CD4-positive, alpha-beta T cell treated with Interleukin-6 at 100 ng/mL for 8 hours (primary cell): ENCODE measurements at places on chromosomes 3 and 15.

DNA sequence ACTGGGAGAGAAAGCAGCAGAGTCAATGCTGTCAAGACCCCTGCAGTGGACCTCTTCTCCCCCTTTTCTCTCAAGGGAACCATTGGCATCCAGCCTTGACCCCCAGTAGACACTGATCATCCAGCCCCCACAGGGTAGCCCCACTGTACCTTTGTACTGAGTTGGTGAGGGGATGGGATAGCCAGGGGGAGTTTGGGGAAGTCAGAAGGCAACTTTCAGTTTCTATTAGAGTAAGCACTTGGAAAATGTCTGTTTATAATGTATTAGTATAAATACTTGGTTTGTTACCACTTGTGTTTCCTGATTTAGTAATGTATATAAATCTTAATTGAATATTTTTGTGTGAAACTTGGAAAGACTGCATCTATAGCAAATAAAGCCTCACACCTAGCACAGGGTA is 25.0 kb downstream of the DAG1 start:
- no peak for DNase-seq

- DNase-seq: no peak
These were observed 48.9 kb upstream of the AMOTL2 start for GRCh38 chr3:134423153-134423552.

- DNase-seq: no peak
These were observed 258.8 kb downstream of the IL5RA start for GRCh38 chr3:2851361-2851760.

DNA sequence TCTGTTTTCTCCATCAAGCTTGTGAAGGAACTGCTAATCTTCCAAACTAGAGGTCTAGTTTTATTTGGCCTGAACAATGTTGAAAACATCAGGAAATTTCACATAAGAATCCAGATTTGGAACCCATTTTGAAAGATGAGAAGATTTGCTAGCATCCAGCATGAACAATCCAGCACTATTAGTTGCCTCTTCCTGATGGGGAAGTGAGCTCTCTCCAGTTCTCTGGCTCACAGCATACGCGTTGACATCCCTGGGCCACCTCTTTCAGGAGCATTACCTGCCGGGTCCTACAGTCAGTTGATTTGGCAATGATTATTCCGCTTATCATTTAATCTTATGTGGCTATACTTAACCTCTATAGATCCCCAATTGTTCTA is 10.9 kb downstream of the GPR87 start:
- no peak for DNase-seq

DNA sequence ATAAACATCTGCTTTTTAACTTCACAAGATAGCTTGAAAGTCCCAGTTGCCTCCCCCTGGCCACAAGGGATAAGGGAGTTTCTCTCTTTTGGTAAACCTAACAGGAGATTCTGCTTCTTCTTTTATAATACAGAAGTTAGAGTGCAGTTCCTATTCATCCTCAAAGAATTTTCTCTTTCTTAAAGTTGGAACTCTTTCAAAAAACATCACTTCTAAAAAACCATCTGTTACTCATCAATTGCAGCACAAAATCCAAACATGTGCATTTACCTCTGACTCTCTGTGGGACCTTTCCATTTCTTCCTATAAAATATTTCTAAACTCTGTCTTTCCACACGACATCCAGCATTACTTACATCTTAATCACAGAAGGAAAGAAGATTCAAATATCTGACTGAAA is 5.1 kb downstream of the DPH6 start:
- no peak for DNase-seq

GRCh38 chr3:97949743-97950142 is 22.5 kb downstream of the RIOX2 start:
- no peak for DNase-seq

GRCh38 chr15:40436116-40436891 is 4.4 kb upstream of the BAHD1 start:
- DNase-seq: no peak

DNA sequence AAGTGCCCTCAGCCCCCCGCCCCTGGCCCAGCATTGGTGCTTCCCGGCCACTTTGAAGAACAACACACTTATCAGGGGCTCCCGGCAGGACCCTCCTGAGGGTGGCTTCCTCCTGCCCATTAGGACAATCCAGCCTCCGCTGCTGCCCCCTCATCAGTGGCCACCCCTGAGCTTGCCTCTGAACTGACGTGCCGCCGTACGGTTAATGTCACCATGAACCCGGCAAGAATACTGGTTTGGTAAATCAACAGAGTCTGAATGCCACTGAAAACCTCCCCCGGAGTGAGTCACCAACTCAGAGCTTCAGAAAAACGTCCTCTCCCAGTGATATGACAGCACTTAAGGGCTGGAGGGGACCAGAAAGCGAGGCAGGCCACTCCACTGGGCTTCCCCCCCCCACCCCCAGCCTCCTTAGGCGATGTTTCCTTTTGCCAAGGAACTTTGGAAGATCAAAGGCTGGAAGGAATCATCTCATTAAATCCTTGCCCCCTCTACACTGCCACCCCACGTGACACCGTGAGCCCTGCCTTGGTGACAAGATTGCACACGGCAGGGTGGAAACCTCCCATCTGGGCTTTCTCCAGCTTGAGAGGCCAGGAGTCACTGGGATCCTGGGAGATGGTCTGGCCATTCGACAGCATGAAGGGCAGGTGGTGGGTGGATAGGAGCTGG is 142.1 kb downstream of the NUP210 start:
- DNase-seq: no peak

GRCh38 chr3:23096041-23096440 is 107.1 kb upstream of the UBE2E2 start:
- no peak for DNase-seq

GRCh38 chr3:107574650-107575049 is 51.9 kb downstream of the BBX start:
- DNase-seq: no peak

DNA sequence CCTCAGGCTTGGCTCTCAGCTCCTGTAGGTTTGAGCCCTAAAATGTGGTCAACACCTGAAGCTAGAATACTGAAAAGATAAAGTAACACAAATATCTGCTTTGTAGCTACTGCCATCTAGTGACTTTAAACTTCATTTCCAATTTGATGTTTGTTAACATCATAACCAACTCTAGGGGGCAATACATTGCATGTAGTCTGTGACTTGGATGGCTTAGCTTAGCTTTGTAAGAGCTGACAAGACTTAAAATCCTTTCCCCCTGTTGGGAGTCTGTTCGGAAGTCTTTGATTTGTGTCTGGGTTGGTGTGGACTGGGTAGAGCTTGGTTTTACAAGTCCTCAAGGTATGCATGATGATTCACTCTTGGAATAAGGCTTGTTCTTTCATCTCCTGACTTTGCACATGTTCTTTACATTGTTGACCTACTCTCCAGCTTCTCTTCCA is 51.7 kb downstream of the SCN11A start:
- DNase-seq: no peak

DNA sequence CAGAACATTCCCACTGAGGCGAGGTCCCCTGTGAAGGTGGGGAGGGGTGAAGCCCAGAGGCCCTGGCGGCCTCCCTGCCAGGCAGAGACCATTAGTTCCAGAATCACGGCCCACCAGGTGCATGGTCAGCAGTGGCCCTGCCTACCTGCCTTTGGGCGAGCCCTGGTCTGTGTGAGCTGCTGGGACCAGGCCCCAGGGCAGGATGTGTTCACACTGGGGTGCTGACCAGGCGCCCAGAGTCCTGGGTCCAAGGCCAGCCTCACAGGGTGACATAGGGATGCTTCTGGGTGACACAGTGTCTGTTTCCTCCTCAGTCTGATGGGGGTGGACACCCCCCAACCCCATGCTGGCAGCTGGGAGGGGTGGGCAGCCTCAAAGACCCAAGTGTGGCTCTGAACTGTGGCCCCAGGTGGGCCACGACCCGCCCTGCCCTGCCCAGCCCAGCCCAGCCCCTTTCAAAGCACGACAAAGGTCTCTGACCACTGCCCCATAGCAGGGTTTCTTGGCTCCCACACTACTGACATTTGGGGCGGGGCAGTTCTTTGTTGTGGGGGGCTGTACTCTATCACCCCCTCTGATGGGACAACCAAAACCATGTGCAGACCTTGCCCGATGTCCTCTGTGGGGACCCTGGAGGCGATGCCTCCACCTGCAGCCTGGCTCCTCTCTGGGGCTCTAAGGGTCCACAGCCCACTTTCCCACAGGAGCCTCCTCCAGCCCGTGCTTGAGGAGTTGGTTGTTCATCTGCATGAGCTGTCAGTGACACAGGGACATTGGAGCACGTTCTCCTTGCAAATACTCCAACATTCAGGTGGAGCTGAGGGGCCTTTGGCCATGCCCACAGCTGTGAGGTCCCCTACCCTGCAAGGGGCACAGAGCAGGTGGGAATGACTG is 44.8 kb upstream of the SLC41A3 start:
- no peak for DNase-seq

GRCh38 chr3:159982442-159982974 is 6.1 kb upstream of the IL12A start:
- no peak for DNase-seq

GRCh38 chr3:147661916-147662315 is 252.8 kb downstream of the ZIC1 start:
- no peak for DNase-seq

GRCh38 chr15:25545017-25545416 is 106.2 kb upstream of the UBE3A start:
- DNase-seq: no peak

DNA sequence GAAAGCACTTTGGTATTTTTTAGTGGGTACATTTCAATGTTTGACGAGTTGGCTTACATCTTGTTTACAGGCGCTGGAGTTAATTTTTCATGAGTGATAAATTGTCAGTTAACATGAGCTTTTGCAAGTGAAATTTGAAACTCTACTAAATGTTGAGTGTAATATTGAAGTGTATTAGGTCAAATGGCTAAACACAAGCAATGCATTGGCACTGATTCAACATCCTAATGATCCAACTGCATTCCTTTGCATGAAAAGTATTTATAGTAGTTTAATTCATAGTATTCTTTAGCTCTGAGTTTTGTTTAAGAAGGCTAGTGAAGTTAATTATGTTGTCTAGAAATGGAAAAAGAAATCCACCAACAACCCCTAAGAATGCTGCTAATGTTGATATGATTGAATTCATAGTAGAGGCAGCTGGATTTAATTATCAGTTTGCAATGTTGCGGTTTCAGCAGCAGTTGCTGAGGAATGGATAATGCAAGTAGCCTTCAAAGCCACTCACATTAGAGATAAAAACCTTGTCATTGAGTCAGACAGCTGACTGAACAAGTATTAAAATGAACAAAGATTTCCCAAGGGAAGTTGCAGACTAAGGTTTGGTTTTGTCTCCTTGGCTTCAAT is 245.6 kb upstream of the GOLIM4 start:
- no peak for DNase-seq

DNA sequence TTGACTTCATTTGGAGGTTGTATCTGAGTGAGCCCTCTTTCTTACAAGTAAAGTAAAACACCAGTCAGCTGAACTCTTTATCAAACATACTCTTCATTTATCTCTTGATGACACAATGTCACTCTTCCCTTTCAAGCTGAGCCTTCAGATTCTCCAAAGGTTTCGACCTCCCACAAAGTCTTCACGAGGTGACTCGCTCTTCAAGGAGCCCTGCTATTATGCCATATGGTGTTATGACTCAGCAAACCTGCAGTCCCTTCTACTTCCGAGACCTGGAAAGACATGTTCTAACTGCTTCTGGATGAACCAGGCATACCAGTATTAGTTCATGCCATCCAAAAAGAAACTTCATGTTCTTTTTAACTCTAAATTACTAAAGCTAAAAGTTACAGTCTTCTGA is 23.1 kb downstream of the AADAC start:
- no peak for DNase-seq

DNA sequence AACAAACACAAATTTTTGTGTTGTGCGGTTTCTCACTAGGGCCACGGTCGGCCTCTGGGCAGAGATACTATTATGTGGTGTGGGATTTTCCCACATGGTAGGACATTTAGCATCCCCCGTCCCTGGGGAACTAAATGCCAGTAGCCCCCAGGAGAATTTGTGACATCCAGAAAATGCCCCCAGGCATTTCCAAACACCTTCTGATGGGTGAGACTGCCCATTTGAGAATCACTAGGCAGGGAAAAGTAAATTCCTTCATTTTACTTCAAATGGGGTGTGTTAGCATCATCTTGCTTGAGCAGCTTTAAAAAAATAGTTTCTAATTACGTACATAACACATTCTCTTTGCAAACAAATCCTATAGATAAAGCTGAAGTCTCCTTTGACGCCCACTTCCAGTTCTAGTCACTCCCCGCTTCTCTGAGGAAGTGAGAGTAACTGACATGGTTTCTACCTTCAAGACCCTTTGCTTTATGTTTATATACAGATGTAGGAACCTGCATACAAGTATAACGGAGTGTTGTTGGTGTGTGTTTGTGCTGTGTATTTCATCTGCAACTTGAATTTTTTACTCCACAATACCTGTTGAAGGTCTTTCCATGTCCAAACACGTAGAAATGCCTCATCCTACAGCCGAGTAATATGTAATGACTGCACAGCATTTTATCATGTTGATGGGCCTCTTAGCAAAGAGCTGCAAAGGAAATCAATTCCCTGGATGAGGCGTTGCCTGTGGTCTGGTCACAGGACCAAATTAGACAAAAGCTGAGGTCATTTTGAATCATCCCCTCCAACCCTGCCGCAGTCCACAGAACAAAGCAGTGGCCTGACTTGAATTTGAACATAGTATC is 31.4 kb upstream of the ZBTB38 start:
- no peak for DNase-seq

DNA sequence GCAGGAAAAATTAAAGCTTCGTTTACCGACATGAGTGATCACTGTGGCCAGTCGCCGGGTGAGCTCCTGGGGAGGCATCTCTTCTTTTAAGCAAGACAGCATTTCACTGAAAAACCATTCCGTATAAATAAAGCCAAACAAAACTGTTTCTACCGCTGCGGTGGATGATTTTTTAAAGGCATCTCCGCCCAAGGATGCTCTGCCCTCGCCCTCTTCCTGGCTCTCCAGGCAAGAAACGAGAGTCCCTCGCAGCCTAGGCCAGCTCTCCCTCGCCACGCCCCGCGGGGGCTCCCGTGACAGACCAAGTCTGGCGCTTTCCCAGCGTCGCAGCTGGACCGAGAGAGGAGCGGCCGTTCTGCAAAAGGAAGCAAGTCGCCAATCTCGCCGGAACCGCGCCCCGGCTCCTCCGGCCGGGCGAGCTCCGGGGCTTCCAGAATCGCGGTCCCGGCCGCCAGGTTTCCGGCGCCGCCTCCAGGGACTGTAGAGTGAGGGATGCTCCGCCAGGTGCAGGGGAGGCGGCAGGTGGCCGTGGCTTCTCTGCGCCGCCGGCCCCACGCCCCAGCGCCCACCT is 458 bp downstream of the MCF2L2 start:
- DNase-seq: no peak
